ENCODE measurements at places on chromosomes 7 and 10.

- DNase-seq = peak; percentile 26
These were observed at the start of gene ABCB1 for GRCh38 chr7:87600130-87601124. ABCB1 (minus strand) TSS chr7:87600884; CDS start chr7:87600184, 700 bp downstream.

DNA sequence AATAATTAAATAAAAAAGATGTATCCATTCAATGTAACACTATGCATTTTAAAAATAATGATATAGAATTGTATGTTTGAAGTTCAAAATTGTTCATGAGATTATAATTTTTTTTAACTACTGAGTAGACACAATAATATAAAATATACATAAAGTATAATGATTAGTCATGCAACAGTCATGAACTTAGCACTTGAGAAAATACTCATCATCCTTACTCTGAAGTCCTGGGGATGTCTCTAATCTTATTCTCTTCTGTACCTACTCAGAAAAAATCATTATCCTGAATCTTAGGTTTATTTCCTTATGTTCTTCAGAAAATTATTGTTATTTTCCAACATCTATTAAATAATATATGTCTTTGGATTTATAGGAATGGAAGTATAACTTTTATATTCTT is 26.4 kb upstream of the IKZF1 start:
- DNase-seq = no peak

DNA sequence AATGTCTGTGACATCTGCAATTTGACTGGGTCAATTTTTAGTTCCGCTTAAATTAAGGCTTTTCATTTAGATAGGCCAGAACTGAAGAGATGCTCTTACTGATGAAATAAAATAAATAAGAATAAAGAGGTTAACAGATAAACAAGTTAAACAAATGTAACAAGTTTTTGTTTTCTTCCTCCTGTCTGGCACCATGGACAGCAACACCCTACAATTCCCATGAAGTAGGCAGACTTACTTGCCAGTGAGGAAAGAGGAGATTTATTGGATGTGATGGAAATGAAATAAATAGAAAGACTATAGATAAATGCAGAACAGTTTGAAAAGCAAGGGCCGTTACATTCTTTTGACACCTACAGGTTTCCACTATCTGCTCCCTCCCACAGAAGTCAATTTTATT is 118.5 kb downstream of the AMPH start:
- no peak for DNase-seq

GRCh38 chr10:62638062-62638477 is 166.4 kb upstream of the ADO start:
- no peak for DNase-seq

- peak; percentile 0 for DNase-seq
These were observed 1.3 kb upstream of the SP4 start for GRCh38 chr7:21426286-21427181.

- no peak for DNase-seq
These were observed 78.4 kb downstream of the RNF216 start for GRCh38 chr7:5702876-5703571.

- no peak for DNase-seq
These were observed 74.5 kb downstream of the CCDC6 start for GRCh38 chr10:59831658-59832503.

- no peak for DNase-seq
These were observed 10.9 kb downstream of the C10orf71 start for GRCh38 chr10:49309691-49310411.

GRCh38 chr10:32459051-32459698 is 13.2 kb downstream of the CCDC7 start:
- no peak for DNase-seq

DNA sequence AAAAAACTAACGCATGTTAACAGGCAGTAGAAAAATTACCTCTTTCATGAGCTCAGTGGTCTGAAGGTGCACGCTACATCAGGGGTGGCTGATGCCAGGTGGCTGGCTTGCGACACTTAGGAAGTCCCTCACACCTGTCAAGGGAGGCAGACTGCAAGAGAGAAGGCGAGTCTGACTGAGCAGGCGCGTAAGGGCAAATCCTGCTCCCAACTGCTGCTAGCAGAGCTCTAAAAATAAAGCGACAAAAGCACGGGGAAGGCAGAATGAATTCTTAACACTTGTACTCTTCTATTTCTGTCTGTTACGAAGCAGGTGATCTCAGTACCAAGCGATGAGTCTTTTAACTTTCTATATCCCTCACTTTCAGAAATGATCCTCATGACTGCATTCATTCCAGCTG is 33.1 kb downstream of the CACNA2D1 start:
- DNase-seq = no peak

DNA sequence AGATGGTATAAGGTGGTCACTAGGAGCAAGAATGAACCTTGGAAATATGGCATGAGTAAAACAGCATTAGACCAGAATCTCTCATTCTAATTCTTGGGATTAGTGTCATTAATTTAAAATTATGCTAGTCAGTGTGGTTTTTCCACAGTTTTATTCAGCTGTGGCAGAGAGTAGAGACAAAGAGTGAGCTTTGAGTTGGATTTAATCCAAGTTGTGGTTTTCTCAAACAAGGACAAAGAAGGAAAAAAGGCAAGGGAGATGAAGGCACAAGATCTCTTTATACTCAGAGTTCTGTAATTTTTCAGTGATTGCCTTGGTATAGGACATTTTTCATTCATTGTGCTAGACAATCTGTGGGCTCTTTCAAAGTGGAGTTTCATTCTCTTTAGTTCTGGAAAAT is 28.2 kb upstream of the AKAP9 start:
- DNase-seq = peak; percentile 44

DNA sequence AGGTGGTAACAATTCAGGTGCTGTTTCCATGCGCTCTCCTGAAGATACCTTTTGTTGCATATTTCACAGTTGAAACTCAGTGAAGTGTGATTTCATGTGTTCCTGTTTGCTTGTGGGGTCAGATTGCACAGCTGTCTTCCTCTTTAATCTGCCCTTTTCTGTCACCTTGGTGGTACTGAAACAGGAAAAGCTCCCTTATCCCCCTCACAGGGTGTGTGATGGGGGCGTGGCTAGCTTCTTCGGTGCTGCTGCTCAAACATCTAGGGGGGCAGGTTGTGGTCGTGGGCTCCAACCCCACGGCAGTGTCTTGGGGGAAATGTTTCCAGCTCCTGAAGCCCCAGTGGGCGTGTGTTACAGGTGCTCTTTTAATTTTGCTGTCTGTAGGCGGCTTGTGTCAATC is 107.4 kb upstream of the KLF14 start:
- no peak for DNase-seq

DNA sequence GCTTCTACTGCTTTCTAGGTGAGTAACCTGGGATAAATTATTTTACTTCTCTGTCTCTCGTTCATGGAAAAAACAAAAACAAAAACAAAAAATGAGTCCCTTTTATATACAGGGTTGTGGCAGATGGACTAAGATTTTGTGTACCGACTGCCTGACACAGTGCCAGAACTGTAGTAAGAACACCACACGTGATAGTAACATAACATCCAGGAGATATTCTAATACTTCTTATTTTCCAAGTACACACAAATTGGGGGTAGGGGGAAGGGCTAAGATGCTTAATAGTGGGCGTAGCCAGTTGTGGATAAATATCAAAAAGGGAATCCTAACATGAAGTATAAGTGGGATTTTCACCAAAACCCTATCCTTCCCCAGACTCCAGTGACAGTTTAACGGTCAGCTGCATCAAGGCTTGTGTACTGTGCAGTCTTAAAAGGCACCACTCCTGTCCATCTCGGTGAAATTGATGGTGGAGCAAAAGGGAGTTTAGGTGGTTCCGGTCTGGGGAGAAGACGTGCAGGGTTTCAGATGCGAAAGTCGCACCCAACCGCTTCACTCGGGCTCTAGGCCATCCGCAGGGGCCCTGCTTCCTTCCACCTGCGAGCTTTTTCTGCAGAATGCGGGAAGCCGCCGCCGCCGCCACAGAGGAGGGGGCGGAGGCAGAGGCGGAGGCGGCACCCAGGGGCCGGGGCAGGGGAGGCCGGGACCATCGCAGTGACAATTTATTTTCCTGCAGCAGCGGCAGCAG is at the start of gene STAMBPL1:
Gene STAMBPL1, plus strand, starts transcription at position 712 of the 748 bp plus-strand sequence. CDS start 21,464 bp downstream, outside the sequence.
- no peak for DNase-seq

GRCh38 chr7:92987095-92987494 is 130.7 kb downstream of the SAMD9 start:
- no peak for DNase-seq

DNA sequence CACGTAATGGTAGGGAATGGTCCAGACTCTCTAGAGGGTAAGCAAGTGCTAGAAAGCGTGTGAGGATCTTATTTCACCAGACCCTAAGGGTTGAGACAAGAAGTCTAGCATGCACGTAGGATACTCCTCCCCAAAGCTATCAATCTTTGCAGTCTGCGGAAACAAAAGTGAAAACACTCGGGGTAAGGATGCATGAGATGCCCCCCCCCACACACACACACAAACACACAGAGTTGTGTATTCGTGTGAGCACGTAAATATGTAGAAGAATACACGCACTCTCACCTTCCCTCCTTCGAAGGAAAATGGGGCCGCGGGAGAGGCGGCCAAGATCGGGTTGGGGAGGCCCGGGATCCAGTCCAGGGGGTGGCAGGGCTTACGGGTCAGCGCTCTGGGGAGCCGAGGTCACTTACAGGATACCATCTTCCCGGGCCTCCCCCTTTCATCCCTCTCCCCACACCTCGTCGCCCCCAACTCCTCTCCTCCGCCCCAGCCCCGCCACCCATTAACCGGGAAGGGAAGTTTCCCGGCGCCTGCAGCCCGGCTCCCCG is 455 bp downstream of the CUL2 start:
- DNase-seq = no peak

- no peak for DNase-seq
These were observed 9.4 kb upstream of the ZC3HAV1 start for GRCh38 chr7:139118805-139119485.
